ENCODE measurements at places on chromosomes 1 and 21.

- H3K27me3 ChIP-seq: no peaks in the 10 kb centered on the region
- H3K4me3 ChIP-seq: no peak overlapping the region
- H3K4me1 ChIP-seq: no peaks in the 10 kb centered on the region
- no peak overlapping the region for H3K27ac ChIP-seq
- H3K36me3 ChIP-seq: no peaks in the 10 kb centered on the region
Observed at GRCh38 chr1:98429965-98430443, 231.5 kb upstream of the SNX7 start.

GRCh38 chr1:30508611-30509010 lies 214.8 kb downstream of the MATN1 start:
- H3K27ac ChIP-seq: no peak overlapping the region
- no peaks in the 10 kb centered on the region for H3K27me3 ChIP-seq
- H3K4me3 ChIP-seq: no peak overlapping the region
- no peaks in the 10 kb centered on the region for H3K4me1 ChIP-seq
- no peaks in the 10 kb centered on the region for H3K36me3 ChIP-seq

- no peak overlapping the region for H3K27ac ChIP-seq
- H3K27me3 ChIP-seq: no peaks in the 10 kb centered on the region
- no peak for DNase-seq
- no peaks in the 10 kb centered on the region for H3K36me3 ChIP-seq
- H3K4me3 ChIP-seq: no peak overlapping the region
Observed at GRCh38 chr1:197737916-197738315, 37.4 kb downstream of the DENND1B start.

DNA sequence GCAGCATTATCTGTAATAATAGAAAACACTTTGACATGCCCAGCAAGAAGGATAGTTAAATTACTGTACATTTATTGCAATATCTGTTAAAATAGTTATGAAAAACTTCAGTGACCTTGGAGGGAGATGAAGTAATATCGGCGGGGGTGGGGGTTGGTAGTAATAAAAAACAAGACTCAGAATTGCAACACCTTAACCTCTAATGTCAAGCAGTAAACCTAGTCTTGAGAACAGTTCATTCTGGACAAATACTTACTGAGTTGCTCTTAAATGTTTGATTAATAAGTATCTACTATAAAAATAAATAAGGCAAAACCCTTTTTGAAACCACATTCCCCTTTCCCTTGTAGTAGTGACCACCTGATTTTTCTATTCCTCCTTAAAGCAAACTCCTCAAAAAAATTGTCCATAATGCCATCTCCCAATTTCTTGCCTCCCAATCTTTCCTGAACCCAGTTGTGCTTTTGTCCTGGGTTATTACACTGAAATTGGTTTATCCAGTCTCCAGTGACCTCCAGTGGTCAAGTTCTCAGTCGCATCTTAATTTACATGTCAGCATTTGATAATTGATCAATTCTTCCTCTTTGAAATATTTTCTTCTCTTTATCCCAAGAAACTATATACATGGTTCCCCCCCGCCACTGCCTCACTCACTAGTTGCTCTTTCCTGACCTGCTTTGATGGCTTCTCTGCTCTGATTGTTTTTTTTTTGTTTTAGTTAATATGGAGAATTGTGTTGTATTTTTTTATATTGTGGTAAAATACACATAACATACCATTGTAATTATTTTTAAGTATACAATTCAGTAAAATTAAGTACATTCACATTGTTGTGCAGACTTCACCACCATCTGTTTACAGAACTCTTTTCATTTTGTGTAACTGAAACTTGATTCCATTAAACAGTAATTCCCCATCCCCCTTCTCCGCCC lies 36.8 kb downstream of the RAP1A start:
- H3K4me1 ChIP-seq: peaks cover 34% of the 10 kb centered on the region
- no peaks in the 10 kb centered on the region for H3K27me3 ChIP-seq
- no peaks in the 10 kb centered on the region for H3K36me3 ChIP-seq

- no peaks in the 10 kb centered on the region for H3K4me1 ChIP-seq
- no peak overlapping the region for H3K4me3 ChIP-seq
- no peaks in the 10 kb centered on the region for H3K27me3 ChIP-seq
- no peak overlapping the region for H3K27ac ChIP-seq
- no peaks in the 10 kb centered on the region for H3K36me3 ChIP-seq
Observed at GRCh38 chr1:211975152-211975941, 60.0 kb downstream of the INTS7 start.

DNA sequence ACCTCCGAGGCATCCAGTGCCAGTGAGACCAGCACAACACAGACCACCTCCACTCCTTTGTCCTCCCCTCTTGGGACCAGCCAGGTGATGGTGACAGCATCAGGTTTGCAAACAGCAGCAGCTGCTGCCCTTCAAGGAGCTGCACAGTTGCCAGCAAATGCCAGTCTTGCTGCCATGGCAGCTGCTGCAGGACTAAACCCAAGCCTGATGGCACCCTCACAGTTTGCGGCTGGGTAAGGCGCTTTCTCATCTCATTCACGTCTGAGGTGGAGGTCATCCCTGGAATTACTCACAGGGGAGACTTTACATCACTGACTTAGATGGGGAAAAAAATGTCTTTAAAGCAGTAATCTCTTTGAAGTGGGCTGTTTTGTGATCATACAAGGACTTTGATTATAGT lies 106.3 kb downstream of the CD247 start:
- no peak overlapping the region for H3K27ac ChIP-seq
- no peaks in the 10 kb centered on the region for H3K4me1 ChIP-seq
- no peaks in the 10 kb centered on the region for H3K27me3 ChIP-seq
- H3K4me3 ChIP-seq: no peak overlapping the region
- DNase-seq: no peak
- H3K36me3 ChIP-seq: peaks cover 16% of the 10 kb centered on the region
